Activated naive CD8-positive, alpha-beta T cell treated with anti-CD3 and anti-CD28 coated beads, Interleukin-2, amount 50 U/mL, for 24 hours (primary cell): ENCODE measurements at places on chromosomes 2 and 18.

GRCh38 chr18:69683176-69683575 lies 264.5 kb downstream of the CD226 start:
- DNase-seq = no peak

GRCh38 chr2:85286918-85287317 lies 40.9 kb downstream of the TGOLN2 start:
- DNase-seq = no peak

GRCh38 chr2:96099861-96100798 lies 16.2 kb downstream of the ADRA2B start:
- DNase-seq = no peak

- no peak for DNase-seq
Observed at GRCh38 chr2:104790100-104790811, 63.7 kb upstream of the POU3F3 start.

GRCh38 chr2:132871831-132872230 lies 201.8 kb upstream of the LYPD1 start:
- DNase-seq = no peak

DNA sequence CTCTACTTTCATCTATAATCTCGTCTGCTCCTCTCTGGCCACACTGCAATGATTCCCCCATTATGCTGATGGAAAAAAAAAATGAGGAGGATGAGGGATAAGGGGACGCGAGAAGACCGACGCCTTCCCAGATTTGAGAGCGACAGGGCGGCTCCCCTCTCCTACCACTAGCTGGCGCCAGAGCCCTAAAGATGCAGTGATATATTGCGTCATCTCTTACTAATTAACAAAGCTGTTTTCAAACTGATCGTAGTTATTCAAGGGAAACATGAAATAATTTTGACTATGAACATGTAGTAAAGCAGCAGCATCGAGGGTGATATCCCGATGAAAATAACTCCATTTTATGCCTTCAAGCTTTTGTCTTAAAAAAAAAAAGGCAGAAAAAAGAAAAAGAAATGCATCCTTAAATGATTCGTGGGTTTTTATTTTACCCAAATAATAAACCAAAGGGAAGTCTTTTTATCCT lies 48.0 kb upstream of the HNRNPA3 start:
- DNase-seq = peak; percentile 87

GRCh38 chr2:96604104-96604503 lies 34.0 kb downstream of the KANSL3 start:
- no peak for DNase-seq

- no peak for DNase-seq
Observed at GRCh38 chr18:58556331-58557007, 72.4 kb downstream of the ALPK2 start.

- DNase-seq = no peak
Observed at GRCh38 chr2:23394700-23395099, 9.7 kb downstream of the KLHL29 start.

DNA sequence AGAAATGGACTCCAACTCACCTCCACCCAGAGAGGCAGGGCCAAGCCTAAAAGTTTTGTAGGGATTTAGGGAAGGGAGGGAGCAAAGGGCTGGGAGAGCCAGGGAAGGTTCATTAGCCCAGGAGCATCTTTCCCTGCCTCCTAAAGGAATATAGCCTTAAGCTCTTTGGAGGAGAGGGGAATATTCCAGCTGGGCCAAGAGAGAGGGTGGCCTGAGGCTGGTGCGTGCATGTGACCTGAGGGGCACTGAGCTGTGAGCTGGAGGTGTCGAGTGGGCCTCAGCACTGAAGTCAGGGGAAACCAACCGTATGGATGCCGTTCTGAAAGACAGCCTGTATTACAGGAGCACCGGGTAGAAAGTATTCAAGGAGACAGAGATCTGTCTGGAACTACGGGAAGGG lies 112.6 kb downstream of the KLHL29 start:
- DNase-seq = no peak

DNA sequence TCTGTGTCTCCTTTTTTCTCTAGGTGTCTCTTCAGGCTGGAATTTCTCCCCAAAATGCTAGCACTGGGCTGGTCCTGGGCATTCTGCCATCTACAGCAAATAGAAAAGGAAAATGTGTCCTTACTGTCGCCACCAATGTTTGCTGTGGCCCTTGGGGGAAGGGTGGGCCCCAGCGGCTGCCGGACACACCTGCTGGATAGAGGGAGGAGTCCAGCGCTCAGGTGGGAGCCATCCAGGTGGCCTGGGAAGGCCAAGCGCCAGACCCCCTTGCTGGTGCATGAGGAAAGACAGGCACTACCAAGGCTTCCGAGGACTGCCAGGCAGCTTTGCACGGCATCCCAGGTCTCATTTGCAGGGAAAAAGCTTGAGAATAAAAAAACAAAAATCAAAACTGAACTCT lies 147.7 kb upstream of the GATA6 start:
- DNase-seq = no peak

- DNase-seq = no peak
Observed at GRCh38 chr2:112343827-112344585, 68.6 kb downstream of the ZC3H6 start.

- DNase-seq = no peak
Observed at GRCh38 chr18:77366720-77367641, 117.3 kb downstream of the GALR1 start.

GRCh38 chr2:85678794-85679672 lies 11.0 kb upstream of the SFTPB start:
- DNase-seq = peak; percentile 83
